Lung microvascular endothelial cell (primary cell): ENCODE measurements at places on chromosomes 16 and 17. TPM values are rescaled to one million over a fixed set of nuclear protein-coding genes. Genes with fewer than 3 reads are reported as not detected.

DNAH2 gene
- under 0.01 and 0.20 TPM in 2 replicates for total RNA-seq

SLC5A11 gene
- not detected in 2 replicates for total RNA-seq

GPRC5C gene
- total RNA-seq: 0.22 and 0.40 TPM in 2 replicates

FOXJ1 gene
- not detected in 2 replicates for total RNA-seq

PITPNM3 gene
- total RNA-seq: 0.20 and 0.22 TPM in 2 replicates

ENPP7 gene
- not detected in 2 replicates for total RNA-seq

WNT3 gene
- total RNA-seq: 0.79 and 1.1 TPM in 2 replicates

FBXL19 gene
- total RNA-seq: 14.3 and 15.7 TPM in 2 replicates

CD300LB gene
- not detected in 2 replicates for total RNA-seq

SCGB1C2 gene
- not detected in 2 replicates for total RNA-seq

SNX20 gene
- under 0.01 and 0.20 TPM in 2 replicates for total RNA-seq

VMO1 gene
- total RNA-seq: 0.22 TPM in 1 of 2 replicates, not detected in the other

DNA sequence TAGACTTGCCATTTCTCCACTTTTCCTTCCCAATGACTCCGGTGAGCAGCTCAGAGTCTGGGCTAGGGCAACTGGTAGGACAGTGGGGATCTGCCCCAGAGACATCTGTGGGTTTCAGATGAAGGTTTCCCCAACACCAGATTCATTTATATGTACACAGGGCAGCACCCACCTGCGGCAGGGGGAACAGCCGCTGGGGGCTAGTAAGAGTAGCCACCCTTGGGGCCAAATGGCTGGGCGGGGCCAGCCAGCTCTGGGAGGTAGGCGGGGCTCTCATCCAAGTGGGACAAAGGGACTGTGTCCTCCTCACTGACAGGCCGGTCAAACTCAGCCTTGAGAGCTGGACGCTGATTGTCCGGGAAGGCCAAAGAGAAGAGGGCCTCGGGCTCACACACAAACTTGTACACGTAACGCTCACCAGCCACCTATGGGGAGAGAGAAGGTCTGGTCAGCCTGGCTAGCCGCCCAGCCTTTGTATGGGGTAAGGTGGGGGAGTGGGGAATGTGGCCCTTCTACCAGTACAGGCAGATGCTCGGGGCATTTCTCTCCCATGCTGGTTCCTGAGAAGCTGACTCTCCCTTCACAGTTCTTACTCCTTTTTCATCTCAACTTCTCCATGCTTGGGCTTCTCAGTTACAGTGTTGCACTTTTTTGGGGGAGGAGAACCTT lies 17.7 kb downstream of the ETV4 start:
- DNase-seq: no peak

- no peak for DNase-seq
Measured at GRCh38 chr16:56974549-56975300, 13.0 kb downstream of the CETP start.

- DNase-seq: no peak
Measured at GRCh38 chr16:75225092-75225491, 6.3 kb downstream of the CTRB1 start.

- DNase-seq: no peak
Measured at GRCh38 chr17:17569691-17570090, 21.8 kb downstream of the PEMT start.

- DNase-seq: no peak
Measured at GRCh38 chr16:50102051-50102746, 36.4 kb downstream of the HEATR3 start.

DNA sequence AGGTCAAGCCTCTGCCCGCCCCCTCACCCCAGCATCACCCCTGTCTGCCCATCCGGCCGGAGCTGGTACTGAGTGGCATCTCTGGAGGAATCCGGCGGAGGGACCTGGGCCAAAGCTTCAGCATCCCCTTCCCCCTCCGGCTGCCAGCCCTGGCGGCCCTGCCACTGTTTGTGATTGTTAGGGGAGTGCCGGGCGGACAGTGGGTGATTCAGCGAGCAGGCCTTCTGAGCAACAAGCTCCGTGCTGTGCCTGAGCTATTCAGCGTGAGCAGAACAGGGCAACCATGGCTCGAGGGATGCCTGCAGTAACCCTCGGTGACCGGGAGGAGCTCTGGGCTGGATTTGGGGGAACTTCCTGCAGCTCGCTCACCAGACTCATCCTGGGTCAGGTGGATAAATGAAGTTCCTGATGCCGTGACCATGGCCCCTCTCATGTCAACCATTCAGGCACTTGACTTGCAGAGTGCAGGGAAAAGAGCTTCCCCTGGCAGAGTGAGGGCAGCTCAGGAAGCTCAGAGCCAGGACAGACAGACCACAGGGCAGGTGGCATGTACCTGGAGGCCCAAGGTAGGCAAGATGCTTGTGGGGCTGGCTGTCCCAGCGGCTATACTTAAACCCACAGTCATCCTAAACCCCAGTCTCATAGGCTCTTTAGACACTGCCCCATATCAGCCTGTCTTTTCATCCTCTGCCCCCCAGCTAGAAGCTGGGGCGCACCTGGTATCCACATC lies 24.3 kb upstream of the MLKL start:
- DNase-seq: no peak

DNA sequence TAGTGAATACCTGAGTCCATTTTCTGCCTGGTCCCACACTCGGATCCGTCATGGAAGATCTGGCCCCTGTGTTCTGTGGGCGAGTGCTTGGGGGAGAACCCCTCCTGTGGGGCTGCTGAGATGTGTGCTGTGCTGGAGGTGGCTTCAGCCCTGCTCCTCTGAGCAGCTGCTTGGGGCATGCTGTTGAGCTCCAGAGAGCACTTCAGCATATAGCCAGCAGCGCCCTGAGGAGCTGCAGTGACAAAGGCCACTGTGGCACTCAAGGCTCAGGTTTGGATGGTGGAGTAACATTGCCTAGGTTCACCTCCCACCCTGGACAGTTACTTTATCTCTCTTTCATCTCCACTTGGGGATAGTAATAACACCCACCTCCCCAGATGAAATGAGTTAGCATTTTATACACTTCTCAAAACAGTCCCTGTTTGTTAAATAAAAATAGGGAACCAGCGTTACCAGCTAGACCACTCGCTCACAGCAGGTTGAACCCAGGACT lies 75.3 kb downstream of the KSR1 start:
- no peak for DNase-seq

- no peak for DNase-seq
Measured at GRCh38 chr16:87115646-87116045, 201.5 kb downstream of the C16orf95 start.

DNA sequence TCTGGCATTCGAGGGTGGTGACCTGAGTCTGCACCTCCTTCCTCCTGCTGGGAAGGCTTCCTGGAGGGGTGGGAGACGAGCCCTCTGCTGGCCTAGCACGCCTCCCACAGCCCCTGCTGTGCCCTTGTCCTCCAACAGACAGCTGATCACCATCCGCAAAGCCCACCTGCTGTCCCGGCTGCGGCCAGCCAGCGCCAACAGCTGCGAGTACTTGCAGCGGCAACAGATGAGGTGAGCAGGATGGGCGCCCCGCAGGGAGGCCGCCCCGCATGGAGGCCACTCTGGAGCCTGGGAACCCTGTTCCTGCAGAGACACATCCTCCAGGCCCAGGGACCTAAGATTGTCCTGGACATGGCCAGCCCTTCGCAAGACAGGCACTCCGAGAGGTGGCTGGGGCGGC lies 21.6 kb downstream of the UBALD1 start:
- no peak for DNase-seq

GRCh38 chr17:534071-534691 lies 180.5 kb downstream of the VPS53 start:
- DNase-seq: peak; percentile 67

GRCh38 chr16:8505327-8505991 lies 84.9 kb downstream of the TMEM114 start:
- no peak for DNase-seq

- DNase-seq: no peak
Measured at GRCh38 chr16:88727871-88728270, 21.6 kb downstream of the CTU2 start.

- DNase-seq: no peak
Measured at GRCh38 chr17:12554251-12554650, 111.4 kb upstream of the MYOCD start.

DNA sequence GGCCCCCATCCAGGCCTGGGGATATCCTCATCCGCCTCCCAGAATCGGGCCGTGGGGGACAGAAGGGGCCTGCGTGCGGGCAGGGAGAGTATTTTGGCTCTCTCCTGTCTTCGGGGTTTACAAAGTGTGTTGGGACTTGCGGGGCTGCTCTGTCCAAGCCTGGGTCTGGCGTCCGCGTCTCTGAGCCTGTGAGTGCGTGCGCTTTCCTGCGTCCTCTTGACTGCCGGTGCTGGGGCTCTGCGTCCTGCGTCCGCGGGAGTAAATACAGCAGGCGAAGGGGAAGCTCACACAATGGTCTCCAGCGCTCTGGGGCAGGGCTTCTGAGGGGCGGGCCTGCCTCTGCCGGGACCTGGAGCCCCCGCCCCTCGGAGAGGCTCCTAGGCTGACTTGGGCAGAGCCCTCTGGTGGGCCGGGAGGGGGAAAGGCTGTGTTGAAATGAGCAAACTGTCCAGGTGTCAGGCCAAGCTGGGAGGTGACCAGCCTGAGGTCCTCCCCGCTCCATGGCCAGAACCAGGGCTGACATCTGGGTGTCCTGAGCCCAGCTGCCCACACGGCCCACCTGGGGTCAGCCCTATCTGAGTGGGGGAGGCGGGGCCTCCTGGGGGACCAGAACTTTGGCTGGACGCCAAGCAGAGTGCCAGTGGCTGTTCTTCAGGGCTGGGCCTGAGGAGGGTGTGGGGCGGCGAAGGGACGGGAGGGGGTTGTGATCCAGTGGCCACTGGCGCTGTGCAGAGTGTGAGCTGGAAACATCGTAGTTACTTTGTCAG lies 233.6 kb downstream of the SEC14L1 start:
- DNase-seq: peak; percentile 89

- peak; percentile 42 for DNase-seq
Measured at GRCh38 chr16:89322321-89323119, 105.0 kb downstream of the ZNF778 start.

GRCh38 chr17:30234964-30235363 lies 533 bp downstream of the SLC6A4 start:
- no peak for DNase-seq
